ENCODE measurements at places on chromosomes 2 and 18.
A peak's percentile ranks its signal among the peaks of the same experiment; 100 is the strongest.

GRCh38 chr2:238949710-238950345, 101.9 kb downstream of the TWIST2 start:
- no peak for DNase-seq

DNA sequence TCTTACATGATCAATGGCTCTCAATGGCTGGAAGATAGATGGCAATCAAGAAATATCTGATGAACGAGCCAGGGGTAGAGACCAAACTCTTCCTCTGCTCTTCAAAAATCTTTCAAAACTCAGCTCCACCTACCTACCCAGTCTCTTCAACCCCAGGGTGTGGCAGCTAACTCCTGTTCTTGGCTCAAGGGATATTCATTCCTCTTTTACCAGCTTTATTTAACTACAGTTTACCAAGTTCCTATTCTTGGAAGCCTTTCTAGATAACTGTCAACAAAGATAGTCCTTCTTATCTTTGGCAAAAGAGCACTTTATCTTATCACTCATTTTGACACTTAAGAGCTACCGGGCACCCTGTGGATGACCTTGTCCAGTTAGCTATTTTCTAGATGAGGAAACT, 36.3 kb downstream of the EPHA4 start:
- DNase-seq = no peak

DNA sequence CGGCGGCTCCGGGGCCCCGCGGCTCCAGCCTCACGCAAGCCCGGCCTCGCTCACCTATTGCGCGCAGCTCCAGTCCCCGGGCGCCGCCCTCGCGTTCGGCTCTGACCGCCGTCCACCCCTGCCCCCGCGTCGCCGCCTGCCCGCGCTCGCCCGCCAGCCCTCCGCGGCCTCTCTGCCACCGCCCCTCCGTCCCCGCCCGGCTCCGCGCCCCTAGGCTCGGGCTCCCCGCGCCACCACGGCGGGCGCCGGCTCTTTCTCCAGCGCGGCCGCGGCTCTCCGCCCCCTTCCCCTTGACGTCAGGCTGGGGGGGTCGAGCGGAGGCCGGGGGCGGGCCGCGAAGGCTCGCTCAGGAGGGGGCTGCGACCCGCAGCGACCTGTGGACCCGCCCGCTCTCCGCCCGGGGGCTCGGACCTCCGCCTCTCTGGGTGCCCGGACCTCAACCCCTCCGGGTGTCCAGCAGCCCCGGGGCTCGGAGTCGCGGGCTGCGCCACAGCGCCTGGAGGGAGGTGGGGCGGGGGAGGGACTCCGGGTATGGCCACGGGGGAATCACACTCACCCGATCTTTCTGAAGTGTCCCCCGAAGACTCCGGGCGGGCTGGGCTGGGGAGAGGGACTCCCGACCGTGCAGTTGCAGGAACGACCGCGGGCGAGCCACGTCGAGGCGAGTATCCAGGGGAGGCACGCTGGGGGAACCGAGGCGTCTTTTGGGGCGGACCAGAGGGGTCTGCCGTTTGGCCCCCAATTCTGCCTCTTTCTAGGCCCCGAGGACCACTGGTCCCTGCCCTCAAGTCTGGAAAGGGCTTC, at the start of gene SEMA4C:
Gene SEMA4C, minus strand, starts transcription at position 259 of the 804 bp plus-strand sequence. CDS start 2,194 bp downstream, outside the sequence.
- DNase-seq = peak; percentile 48

- DNase-seq = no peak
Observed at GRCh38 chr2:235502336-235502735, 8.5 kb downstream of the AGAP1 start.

DNA sequence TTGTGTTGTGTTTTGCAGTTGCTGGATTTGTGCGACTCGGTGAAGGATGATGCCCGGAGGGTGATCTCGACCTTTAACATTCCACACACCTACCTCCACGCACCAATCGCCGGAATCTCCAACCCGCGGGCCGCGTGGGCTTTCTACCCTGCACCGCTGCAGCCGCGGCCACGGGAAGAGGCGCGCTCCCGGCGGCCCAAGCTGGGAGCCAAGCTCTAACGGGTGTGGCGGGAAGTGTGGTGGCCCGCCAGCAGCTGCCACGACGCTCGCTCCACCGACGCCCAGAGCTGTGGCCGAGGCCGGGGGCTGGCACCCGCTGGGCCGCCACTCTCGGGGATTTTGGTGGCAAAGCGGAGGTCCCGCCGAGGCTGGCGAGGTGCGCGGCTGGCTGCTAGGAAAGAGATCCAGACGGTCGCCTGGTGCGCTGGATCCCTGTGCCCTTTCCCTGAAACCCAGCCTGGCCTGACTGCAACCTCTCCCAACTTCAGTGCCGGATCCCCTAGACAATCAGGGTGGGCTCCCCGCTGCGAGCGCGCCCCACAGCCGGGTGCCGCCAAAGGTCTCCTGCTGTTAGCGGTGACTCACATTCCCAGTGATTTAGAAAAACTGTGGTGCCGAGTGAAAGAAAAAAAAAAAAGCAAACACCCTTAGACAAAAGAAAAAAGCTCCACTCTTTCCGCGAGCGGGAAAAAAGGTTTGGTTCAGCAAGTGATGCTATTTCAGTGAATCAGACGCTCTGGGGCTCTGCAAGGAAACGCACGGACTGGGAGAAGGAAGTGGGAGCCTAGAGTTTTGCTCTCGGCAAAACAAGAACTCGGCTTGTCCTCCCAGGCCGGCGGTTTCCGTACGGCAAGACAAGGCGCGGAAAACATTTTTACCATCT, 2.9 kb upstream of the BCL2L11 start:
- DNase-seq = no peak

- DNase-seq = no peak
Observed at GRCh38 chr2:163733301-163733938, 2.4 kb downstream of the FIGN start.

- DNase-seq = peak; percentile 57
Observed at GRCh38 chr2:69012310-69013141, 453 bp upstream of the ANTXR1 start.

GRCh38 chr2:226208726-226209125, 590.9 kb downstream of the IRS1 start:
- DNase-seq = no peak

- no peak for DNase-seq
Observed at GRCh38 chr2:11099122-11100065, 55.9 kb upstream of the SLC66A3 start.

DNA sequence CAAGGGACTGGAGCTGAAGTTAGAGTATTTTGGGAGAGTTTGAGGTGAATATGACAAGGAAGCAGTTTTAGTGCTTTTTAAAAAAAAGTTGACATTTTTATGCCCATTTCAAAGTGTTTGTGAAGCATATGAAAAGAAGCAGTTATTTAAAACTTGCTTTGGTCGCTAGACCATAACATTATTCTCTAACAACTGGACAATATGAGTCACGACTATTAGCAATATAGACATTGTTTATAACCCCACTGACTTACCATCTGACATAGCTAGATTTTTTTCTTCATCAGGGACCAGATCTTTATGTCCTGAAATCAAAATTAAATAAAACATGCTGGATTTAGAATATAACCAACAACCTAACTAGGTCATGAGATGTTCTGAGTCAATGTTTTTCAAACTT, 22.6 kb upstream of the DYTN start:
- no peak for DNase-seq

DNA sequence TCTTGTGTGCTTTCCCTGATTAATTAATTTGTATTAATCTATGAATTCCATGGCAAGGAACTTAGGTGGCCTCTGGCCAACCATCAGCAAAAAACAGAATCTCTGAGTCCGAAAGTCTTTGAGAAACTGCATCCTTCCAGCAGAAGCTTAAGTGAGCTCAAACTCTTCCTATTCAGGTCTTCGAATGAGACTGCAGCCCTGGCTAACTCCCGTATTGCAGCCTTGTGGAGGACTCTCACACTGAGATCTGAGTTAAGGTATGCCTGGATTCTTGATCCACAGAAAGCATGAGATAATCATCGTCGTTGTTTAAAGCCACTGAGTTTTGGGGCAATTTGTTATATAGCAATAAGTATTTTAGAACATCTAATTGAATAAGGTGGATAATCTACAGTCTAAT, 1143.9 kb upstream of the NXPH2 start:
- no peak for DNase-seq

GRCh38 chr18:45627204-45627526, 11.9 kb downstream of the SLC14A2 start:
- no peak for DNase-seq

- no peak for DNase-seq
Observed at GRCh38 chr2:119533560-119533959, 9.3 kb upstream of the SCTR start.

- no peak for DNase-seq
Observed at GRCh38 chr18:8286303-8286702, 322.9 kb upstream of the RAB12 start.

DNA sequence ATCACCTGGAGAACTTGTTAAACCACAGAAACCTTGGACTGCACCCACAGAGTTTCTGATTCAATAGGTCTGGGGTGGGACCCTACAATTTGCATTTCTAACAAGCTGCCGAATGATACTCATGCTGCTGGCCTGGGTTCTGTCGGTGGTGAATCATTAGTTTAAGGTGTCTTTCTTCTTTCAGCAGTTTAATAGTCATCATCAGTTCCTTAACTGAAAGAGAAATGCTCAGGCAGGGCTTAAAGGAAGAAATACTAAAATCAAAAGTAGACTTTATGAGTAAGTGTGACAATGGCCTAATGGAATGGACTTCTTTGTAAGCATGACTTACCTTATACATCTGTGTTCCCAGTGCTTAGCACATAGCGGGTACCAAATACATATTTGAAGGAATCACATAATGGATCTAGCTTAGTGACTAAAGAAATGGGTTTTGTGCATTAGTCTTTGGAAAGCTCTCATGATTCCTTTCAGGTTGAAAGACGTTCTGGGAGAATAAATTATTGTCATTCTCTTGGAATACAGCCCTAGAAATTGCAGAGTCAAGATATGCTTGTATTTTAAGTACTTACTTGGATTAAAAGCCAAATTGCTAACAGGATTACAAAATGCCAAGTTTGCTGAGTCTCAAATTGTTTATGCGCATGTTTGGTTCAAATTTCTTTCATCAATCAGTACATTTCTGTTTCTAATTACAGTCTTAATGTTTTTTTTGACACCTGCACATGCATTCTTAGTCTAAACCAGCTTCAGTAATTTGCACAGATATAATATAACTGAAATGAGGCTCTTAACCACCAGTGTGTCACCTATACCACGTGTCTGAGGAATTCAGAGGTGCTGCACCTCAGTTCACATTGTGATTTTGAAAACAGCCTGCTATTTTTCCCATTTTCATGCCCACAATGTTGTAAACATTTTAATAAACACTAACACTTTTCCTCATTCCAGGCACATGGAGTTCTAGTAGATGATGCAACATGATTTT, 220.3 kb upstream of the NRP2 start:
- no peak for DNase-seq

DNA sequence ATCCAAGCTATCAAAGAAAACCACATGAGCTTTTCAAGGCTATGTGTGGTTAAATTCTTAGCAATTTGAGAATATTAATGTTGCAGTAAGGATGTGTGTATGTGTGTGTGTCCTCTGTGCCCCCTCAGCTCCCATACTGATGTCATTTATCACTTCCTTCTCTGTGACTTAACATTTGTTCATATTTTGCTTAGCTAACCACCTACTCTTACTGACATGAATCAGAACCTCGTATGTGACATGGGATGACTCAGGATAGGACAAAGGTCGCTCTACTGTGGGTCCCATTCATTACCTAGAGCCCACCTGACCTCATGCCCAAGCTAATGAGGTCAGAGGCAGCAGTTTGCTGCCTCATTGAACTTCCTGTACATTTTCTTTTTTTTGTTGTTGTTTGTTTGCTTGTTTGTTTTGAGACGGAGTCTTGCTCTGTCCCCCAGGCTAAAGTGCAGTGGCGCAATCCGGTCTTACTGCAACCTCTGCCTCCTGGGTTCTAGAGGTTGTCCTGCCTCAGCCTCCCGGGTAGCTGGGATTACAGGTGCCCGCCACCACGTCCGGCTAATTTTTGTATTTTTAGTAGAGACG, 36.3 kb downstream of the MOGAT1 start:
- no peak for DNase-seq

- no peak for DNase-seq
Observed at GRCh38 chr2:168935810-168936581, 34.9 kb downstream of the G6PC2 start.

DNA sequence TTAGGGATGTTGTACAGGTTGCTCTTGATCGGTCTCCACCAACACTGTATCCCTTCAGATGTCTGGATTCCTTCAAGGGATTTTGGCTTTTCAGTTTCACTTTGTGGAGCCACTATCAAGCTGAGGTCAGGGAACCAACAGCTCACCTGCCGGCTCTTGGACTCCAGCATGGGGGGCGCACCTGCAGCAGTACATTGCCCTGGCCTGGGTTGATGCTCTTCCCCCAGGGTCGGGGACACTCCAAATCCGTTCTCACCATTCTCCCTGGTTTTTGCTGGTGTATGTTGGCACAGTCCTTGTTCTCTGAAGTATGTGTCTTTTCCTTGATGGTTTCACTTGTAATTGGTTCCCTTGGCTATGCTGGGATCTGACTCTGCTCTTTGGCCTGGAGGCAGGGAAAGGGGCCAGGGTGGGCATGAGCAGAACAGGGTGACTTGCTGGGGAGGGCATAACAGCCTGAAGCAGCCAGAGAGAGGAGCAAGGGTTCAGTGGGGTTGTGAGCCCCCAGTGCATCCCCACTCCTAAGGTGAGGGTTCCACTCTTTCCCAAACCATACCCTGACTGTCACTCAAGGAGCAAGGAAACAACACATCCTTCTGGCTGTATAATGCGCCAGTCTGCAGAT, 5.1 kb downstream of the ARHGEF4 start:
- no peak for DNase-seq

GRCh38 chr2:214395040-214395439, 15.8 kb upstream of the VWC2L start:
- DNase-seq = no peak

- DNase-seq = no peak
Observed at GRCh38 chr2:162057426-162057825, 16.6 kb downstream of the DPP4 start.

DNA sequence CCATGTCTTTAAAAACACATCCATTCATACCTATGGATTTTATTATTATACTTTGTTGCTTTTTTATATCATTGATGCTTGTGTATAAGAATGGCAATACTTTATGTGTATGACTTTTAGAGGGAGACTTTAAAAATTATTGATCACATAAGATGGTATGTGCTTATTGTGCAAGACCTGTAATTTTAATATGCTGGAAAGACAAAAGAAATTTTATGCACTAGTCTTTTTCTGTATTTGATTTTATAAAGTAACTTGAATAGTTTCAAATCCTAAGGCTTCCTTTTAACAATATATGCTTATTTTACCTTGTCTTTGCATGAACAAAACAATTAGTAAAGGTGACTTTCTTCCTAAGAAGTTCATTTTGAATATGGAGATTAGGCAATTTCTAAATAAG, 226.4 kb downstream of the PARD3B start:
- DNase-seq = no peak

- DNase-seq = no peak
Observed at GRCh38 chr18:46388286-46388685, 268.7 kb downstream of the LOXHD1 start.

DNA sequence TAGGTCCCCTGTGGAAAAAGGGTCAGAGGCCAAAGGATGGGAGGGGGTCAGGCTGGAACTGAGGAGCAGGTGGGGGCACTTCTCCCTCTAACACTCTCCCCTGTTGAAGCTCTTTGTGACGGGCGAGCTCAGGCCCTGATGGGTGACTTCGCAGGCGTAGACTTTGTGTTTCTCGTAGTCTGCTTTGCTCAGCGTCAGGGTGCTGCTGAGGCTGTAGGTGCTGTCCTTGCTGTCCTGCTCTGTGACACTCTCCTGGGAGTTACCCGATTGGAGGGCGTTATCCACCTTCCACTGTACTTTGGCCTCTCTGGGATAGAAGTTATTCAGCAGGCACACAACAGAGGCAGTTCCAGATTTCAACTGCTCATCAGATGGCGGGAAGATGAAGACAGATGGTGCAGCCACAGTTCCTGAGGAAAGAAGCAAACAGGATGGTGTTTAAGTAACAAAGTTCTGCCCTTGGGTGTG, 165.8 kb downstream of the RPIA start:
- no peak for DNase-seq

Measured in progenitor cell of endocrine pancreas (in vitro differentiated cells).